ENCODE measurements at places on chromosomes 11 and 22. TPM values are rescaled to one million over a fixed set of nuclear protein-coding genes. Genes with fewer than 3 reads are reported as not detected.

The LMO2 gene
- total RNA-seq: 56.0 TPM

The OR52W1 gene
- not detected for total RNA-seq

GRCh38 chr11:73359930-73360742 lies 16.1 kb upstream of the RELT start:
- DNase-seq: no peak

GRCh38 chr22:35777335-35777975 lies 59.8 kb downstream of the APOL5 start:
- no peak for DNase-seq

GRCh38 chr11:128022007-128022368 lies 565.4 kb downstream of the ETS1 start:
- no peak for DNase-seq

GRCh38 chr11:99419991-99420390 lies 399.2 kb downstream of the CNTN5 start:
- DNase-seq: no peak

- DNase-seq: no peak
These were observed 29.7 kb upstream of the SORL1-AS1 start for GRCh38 chr11:121482231-121483129.

GRCh38 chr11:34049028-34049427 lies 2.5 kb upstream of the CAPRIN1 start:
- no peak for DNase-seq

- no peak for DNase-seq
These were observed 10.6 kb upstream of the CCDC83 start for GRCh38 chr11:85844439-85845123.

DNA sequence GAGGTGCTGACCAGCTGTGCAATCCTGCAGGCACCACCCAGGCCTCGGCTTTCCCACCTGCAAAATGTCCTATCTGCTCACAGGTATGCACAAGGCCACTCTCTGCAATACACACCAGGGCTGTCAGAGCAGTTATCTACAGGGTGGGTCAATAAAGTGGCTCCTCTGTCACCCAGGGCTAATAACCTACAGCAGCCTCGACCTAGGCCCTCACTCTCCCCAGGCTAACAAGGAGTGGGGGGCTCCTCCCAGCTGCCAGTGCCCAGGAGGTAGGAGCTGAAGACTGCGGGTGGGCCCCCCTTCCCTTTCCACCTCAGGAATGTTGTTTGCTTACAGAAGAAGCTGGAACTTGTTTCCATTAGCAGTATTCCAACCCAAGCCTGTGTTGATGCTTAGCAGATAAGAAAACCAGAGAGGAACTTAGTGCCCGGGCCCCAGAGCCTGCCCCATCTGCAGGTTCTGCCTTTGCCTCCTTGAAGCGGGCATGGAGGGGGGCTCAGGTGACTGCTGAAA lies 26.8 kb downstream of the MYH9 start:
- no peak for DNase-seq

- DNase-seq: no peak
These were observed 4.7 kb downstream of the FEN1 start for GRCh38 chr11:61797263-61797944.

DNA sequence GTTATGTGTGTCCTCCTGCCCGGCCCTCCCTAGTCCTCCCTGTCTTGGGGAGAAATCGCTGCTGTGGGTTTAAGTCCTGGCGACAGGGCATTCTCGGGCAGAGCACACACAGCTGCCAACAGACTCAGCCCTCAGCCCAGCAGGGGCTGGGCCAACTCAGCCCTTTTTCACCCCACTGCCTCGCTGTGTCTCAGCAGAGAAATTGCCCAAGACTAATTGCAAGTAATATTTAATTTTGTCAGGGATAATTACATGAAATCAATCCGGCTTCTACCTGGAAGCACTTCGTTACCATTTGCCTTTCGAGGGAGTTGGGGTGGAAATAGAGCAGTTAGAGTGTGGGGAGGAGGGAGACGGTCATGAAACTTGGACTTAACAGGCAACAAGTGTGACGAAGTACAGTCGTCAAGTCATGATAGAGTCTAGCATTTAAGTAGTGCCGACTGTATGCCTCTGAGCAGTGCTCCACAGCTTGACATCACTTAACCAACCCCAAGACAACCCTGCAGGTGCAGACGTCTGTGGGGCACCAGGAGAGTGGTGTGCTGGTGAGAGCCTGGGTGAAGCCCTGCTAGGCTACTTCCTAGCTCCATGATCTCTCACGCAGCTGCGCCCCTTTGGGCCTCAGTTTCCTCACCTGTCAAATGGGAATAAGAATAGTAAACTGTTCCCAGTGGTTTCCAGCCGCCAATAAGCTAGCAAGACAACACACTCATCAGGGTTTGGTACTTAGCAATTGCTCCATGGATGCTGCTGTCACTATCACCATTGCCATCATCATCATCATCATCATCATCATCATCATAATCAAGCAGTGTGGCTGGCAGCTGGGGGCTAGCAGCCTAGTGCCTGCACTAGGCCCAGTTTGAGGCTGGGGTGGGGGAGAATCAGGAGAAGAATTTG lies 29.2 kb downstream of the MN1 start:
- DNase-seq: no peak

DNA sequence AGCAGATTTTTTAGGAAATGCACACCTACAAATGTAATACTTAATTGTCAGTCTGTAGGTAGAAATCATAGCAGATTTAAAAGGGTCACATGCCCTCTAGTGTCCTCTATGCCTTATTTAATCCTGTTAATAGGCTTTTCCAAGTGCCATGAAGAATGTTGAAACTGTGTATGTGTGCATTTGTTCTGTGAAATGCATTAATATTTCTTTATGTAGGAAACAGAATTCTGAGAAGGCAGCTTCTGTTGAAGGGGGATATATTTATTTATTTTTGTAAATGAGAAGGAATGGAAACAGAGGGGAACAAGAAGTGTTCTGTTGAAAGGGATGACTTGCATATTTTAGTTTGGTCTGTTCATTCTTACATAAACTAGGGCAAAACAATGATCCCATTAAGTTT lies 51.0 kb downstream of the SVIP start:
- DNase-seq: no peak

DNA sequence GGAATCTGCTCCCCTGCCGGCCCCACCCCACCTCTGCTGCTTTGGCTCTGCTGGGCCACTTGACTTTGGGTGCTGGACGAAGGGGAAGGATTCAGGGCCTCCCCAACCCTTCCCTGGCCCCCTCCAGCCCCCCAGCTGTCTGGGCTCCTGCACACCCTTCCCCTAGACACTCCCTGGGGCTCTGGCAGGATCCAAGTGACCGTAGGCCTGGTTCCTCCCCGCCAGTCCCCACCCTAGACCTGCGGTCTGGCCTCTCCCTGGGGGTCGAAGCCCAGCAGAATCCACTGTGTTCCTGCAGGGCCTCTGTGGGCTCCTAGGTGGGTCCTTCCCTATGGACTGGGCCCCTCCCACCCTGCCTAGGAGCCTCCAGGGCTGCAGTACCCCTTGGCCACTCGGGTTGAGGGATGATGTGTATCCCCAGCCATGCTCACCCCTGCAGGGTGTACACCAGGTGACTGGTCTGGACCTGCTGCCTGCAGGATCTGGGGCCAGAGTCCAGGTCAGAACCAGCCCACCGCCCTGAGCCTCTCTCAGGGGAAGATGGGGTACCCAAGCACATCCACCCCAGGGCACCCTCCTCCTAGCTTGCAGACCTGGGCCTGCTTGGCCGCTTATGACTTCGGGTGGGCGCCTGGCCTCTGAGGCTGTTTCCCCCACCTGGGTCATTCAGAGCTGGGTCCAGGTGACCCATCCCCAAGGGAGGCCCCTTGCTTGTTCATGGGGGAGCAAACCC lies 5.6 kb downstream of the PIM3 start:
- peak; percentile 8 for DNase-seq

All from ascending aorta (tissue), 2 donors.